ENCODE measurements at places on chromosomes 2 and 18.

- DNase-seq: no peak
Measured at GRCh38 chr2:32591669-32592463, 36.0 kb upstream of the TTC27 start.

- DNase-seq: no peak
Measured at GRCh38 chr2:161972866-161973265, 101.1 kb downstream of the DPP4 start.

DNA sequence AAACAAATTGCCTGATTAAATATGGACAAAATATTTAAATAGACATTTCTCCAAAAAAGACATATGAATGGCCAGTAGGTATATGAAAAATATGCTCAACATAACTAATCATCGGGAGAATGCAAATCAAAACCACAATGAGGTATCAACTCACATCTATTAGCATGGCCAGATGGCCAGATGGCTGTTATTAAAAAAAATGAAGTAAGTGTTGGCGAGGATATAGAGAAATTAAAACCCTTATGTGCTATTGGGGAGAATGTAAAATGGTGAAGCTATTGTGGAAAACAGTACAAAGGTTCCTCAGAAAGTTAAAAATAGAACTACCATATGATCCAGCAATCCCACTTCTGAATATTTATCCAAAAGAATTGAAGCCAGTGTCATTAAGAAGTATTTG lies 272.3 kb upstream of the ZNF804A start:
- DNase-seq: no peak

DNA sequence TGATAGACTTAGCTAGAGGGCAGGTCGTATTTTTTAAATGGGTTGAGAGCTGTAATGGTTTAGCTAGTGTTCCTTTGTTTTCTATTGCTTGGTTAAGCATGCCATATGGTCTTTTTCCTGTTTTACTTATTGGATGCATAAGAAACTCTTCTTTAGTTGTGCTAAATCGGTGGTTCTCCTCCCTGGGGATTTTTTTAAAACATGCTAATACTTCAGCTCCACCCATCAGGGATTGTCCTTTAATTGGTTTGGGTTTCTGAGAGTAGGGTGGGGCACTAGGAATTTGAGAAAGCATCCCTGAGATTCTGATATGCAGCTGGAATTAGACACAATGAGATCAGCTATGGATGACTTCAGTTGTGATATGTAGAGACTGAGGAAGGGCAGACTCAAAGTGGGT lies 497.2 kb downstream of the THSD7B start:
- no peak for DNase-seq

- no peak for DNase-seq
Measured at GRCh38 chr2:46490521-46491141, 11.3 kb downstream of the TMEM247 start.

- DNase-seq: no peak
Measured at GRCh38 chr2:54866179-54866578, 142.7 kb downstream of the EML6 start.

DNA sequence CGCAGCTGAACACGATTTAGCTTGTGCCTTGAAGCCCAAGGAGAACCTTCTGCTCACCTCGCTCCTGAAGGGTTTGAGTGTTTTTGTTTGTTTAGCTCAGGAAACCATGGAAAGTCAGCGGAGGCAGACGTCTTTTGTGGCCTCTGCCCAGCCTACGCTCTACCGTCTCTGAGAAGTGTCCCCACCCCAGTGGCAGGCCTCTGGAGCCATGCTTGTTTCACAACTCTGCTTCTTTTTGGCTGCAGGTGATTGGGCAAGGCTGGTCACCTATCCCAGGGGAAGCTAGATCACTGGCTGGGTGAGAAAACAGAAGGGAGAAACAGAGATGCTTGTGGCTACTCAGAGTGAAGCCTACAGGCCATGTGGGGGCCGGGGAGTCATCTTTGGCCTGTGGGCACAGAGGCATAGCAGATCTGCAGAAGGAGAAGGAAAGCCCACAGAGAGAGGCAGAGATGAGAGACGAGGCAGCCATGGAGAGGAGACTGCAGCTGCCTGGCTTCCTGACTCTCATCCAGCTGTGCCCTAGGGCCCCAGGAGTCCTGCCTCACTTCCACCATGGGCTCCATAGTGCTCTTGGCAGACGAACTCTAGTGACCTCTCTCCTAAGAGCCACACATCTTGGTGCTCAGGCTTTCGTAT lies 50.1 kb downstream of the CIB4 start:
- no peak for DNase-seq
